ENCODE measurements at places on chromosomes 3 and 15. TPM values are rescaled to one million over a fixed set of nuclear protein-coding genes. Genes with fewer than 3 reads are reported as not detected.

- DNase-seq, result no peak
These were observed 419.9 kb upstream of the RARB start for GRCh38 chr3:25007974-25008658.

- DNase-seq, result no peak
These were observed 13.8 kb upstream of the ZNF662 start for GRCh38 chr3:42892169-42892568.

DNA sequence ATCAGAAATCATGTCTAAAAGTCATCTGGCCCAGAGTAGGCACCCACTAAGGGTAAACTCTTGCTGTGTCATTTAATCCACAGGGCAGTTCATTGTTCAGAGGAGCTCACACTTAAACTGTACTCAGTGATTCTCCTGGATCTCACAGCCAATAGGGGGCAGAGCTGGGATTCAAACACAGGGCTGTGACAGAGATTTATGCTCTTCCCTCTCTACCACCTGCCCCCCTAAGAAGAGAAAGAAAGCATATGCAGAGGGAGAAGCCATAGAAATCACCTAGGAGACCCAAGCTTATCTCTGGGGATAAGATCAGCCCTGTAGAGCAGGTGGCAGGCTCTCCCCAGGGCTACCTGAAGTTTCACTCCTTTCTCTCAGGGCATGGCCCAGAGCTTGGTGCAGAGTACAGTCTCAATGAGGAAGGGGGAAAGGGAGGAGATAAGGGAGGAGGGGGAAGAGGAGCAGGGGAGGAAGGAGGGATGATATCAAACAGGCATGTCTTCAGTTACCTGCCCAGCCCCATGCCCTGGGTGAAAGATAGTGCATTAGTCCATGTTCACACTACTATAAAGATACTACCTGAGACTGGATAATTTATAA is 51.8 kb upstream of the ADPGK start:
- DNase-seq, result no peak

DNA sequence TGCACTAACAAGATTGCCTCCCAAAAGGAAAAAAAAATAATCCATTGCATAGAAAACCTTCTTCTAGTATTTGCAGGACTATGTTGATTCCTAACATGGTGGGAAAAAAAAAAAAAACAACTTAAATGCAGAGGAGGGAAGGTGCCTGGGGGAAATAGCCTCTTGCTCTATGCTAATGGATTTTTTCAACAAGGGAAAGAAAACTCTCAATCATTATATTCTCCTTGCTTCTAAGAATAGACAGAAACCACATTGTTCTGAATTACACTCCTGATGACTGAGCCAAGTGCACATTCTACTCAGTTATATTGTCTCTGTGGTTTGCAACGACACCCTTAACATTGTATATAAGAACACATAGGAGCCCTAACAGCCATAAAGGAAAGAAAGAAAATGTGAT is 760.2 kb downstream of the NAALADL2 start:
- DNase-seq, result no peak

DNA sequence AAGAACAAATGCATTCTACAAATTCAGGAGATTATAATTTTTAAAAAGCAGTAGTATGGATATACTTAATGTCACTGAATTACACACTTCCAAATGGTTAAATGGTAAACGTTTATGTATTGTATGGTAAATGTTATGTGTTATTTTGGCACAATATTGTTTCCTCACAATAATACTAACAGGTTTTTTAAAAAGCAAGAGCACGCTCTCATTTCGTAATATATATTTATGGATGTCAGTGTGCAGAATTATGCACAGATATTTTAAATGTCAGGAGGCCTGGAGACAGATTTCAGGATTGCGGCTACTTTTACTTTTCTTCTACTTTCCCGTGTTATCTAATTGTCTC is 533 bp downstream of the ZNF445 start:
- DNase-seq, result no peak

GRCh38 chr3:182606905-182607504 is 186.3 kb upstream of the ATP11B start:
- no peak for DNase-seq

DNA sequence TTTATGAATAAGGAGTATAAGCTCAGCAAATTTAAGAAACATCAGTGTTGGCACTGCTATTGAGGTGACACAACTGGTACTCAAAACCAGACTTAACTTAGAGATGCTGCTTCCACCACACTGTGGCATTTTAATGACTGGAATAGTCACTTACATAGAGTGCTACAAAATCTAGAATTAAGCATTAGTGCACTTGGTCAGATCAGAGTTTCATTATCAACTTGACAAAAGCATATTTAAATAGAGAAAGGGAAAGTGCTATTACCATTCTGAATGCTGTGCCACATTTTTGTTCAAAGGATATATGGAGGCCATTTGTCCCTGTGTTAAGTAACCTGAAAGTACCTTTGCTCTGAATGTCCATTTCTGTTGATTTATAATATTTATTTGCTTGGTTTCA is 800.7 kb upstream of the ALCAM start:
- DNase-seq, result no peak

DNA sequence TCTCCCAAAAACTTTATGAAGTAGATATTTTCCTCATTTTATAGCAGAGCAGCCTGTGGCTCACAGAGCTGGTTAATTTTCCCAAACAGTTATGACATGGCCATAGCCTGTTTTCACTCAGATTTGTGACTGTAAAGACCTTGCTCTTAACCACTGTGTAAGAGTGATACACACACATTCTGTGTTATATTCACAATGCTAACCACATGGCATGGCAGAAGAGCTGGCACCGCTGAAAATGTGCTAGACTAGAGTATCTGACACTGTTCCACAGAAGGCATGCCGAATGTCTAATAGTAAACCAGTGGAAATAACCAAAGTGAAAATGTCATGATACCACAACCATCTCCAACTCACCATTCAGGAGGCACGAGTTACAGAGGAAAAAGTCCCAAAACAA is 71.8 kb downstream of the PEX5L start:
- no peak for DNase-seq

DNA sequence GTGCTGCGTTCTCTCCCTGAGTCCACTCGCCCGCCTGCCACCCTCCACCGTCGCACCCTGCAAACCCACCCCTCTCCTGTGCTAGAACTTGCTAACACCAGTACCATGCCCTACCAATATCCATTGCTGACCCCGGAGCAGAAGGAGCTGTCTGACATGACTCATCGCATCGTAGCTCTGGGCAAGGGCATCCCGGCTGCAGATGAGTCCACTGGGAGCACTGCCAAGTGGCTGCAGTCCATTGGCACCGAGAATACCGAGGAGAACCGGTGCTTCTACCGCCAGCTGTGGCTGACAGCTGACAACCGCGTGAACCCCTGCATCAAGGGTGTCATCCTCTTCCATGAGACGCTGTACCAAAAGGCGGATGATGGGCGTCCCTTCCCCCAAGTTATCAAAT is 4.9 kb upstream of the ALAS1 start:
- no peak for DNase-seq

DNA sequence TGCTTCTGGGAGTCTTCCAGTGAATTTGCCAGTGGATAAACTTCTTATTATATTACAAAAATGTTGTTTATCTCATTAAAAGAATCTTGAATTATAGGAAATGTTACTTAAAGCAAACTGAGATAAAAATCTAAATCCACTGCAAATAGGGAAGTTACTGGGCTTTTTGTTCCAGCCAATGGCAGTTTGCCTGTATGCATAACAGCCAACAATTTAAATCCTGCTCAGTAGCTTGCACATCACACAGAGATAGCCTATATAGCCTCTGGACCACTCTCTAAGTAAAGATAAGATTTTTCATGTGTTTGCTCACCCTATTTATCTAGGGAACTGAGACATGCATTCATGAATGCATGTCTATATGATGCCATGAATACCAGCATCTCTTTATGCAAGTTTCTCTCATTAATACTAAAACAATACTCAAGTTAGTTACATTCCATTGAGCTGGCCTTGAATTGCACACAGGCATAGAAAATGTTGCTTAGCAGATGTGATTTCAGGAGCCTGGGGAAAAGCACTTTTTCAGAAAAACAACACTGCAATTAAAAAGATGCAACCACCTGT is 92.1 kb upstream of the GPR149 start:
- DNase-seq, result no peak

DNA sequence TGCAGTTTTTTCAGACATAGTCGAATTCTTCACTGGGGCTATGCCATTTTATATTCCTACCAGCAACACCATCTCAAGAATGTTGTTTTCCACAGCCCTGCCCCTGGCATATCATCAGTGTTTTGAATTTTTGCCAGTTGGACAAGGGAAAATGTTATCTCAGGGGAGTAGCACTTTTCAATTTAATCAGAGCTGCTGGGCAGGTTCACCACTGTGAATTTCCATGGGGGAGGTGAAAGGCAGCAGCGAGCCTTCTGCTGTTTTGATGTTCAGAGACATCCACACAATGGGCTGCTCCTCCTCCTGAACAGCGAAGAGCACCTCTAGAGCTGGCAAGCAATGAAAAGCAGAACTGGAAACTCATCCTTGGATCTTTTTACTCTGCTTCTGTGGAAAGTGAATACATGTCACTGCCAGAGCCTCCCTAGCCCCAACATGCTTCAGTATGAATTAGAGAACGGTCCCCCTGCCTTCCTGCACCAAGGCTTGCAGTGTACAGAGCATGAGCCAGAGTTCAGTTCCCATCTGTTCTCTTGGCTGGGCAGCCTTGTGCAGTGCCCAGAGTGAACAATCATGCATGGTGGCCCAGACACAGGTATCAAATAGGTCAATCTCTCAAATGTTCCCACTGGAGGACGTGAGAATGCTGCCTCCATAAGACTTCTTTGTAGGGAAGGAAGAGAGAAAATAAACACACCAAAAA is 56.1 kb upstream of the RAD18 start:
- no peak for DNase-seq

DNA sequence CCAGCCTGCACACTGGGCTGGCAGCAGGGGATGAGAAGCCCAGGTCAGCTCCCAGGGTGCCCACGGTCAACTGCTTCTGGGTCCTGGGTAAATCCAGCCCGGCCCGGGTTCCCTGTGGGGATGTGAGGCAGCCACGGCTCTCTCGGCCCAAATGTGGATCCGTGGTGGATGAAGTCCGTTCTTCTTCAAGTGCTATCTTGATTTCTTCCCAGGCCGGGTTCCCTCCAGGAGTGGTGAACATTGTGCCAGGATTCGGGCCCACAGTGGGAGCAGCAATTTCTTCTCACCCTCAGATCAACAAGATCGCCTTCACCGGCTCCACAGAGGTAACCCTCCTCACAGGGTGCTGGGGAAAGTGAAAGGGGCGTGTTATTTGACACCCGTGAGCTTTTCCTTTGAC is 16.1 kb downstream of the ALDH1A3 start:
- no peak for DNase-seq

Gene LSMEM2
- total RNA-seq, result not detected

Gene ADAMTSL3
- total RNA-seq, result not detected

Gene NPAP1
- total RNA-seq, result not detected

Gene ARHGEF26
- 0.02 TPM for total RNA-seq

Data from activated CD4-positive, alpha-beta T cell treated with anti-CD3 and anti-CD28 coated beads, Interleukin-2, amount 10 ng/mL, durations not matched to agents 7 days and 5 days (primary cell).